Tibial nerve (tissue), 4 donors: ENCODE measurements at places on chromosomes 6 and 20. TPM values are rescaled to one million over a fixed set of nuclear protein-coding genes. Genes with fewer than 3 reads are reported as not detected.

GRCh38 chr20:58160451-58161061, 67.9 kb downstream of the ANKRD60 start:
- DNase-seq: peak; percentile 71

- DNase-seq: no peak
Measured at GRCh38 chr6:71402096-71402495, 113.5 kb downstream of the OGFRL1 start.

The LY6G6F gene
- not detected for total RNA-seq

The TFAP2D gene
- not detected for total RNA-seq

The CCDC170 gene
- total RNA-seq: 0.66 TPM

The KHDRBS2 gene
- 0.22 TPM for total RNA-seq
